ENCODE measurements at places on chromosomes 1 and 21. TPM values are rescaled to one million over a fixed set of nuclear protein-coding genes. Genes with fewer than 3 reads are reported as not detected.

The G0S2 gene
- total RNA-seq: 11.1 TPM

The CLDN17 gene
- not detected for total RNA-seq

The AGT gene
- total RNA-seq: not detected

The JAM2 gene
- 35.9 TPM for total RNA-seq

- no peak for DNase-seq
These were observed 8.4 kb downstream of the FOXE3 start for GRCh38 chr1:47424336-47424982.

DNA sequence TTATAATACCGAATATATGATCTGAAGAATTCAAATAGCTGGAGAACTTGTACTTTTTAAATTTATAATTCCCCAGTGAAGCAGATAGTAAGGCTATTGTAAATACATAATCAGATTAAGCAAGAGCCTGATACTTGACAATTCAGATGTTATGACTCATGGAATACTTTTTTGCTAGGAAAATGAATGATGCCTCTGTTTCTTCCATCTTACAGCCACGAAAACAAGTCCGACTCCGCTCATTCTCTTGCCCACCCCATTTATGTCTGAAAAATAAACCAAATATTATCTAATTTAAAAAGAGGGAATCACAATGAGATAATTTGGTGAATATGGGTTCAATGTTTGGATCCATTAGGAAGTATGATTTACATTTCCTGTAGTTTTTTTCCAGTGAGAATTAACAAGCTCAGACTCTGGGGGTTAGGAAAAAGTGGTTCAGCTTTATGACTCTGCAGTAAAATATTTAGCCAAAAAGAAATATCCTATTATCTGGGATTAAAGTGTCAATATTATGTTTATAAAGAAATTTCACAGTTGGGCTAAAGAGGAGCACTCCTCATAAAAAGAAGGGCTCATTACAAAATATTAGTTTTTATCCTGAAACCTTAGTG lies 50.4 kb upstream of the DAB1 start:
- DNase-seq: no peak

- peak; percentile 69 for DNase-seq
These were observed 91.2 kb upstream of the JUN start for GRCh38 chr1:58874757-58875755.

GRCh38 chr1:201511941-201512539 lies 5.1 kb upstream of the CSRP1 start:
- peak; percentile 76 for DNase-seq

DNA sequence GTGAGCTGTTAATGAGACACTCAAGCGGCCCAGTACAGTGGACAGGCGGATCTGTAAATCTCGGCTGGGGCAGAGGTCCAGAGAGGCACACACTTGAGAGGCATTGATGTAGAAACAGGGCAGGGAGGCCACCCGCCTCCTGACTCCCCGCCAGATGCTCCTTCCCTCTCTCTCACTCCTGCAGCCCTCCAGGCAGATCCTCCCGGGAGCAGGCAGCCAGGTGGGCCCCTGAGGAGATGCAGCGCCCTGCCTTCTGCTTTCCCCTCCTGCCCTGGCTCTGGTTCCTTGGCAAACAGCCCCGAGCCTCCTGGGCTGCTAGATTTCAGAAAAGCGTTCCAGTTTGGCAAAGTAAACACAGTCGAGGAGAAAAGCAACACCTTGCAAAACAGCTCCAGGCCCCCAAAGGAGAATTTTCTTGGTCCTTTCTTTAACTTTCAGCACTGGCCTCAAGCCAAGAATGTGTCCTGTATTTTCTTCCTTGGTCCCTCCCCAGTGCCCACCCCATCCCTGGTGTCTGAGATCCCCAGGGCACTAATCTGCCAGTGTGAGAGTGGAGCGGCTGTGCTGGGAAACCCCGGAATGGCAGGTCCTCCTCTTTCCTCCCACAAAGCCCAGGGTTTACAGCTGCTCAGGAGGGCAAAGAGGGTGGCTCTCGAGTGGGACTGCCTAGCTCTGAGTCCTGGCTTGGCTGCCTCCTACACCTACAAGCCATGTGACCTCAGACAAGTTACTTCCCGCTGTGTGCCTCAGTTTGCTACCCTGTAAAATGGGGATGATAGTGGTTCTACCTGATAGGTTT lies 29.4 kb upstream of the IFNLR1 start:
- peak; percentile 31 for DNase-seq

GRCh38 chr1:111733183-111733991 lies 5.8 kb downstream of the INKA2 start:
- peak; percentile 62 for DNase-seq

GRCh38 chr1:22749919-22750684 lies 39.5 kb downstream of the EPHB2 start:
- peak; percentile 95 for DNase-seq

DNA sequence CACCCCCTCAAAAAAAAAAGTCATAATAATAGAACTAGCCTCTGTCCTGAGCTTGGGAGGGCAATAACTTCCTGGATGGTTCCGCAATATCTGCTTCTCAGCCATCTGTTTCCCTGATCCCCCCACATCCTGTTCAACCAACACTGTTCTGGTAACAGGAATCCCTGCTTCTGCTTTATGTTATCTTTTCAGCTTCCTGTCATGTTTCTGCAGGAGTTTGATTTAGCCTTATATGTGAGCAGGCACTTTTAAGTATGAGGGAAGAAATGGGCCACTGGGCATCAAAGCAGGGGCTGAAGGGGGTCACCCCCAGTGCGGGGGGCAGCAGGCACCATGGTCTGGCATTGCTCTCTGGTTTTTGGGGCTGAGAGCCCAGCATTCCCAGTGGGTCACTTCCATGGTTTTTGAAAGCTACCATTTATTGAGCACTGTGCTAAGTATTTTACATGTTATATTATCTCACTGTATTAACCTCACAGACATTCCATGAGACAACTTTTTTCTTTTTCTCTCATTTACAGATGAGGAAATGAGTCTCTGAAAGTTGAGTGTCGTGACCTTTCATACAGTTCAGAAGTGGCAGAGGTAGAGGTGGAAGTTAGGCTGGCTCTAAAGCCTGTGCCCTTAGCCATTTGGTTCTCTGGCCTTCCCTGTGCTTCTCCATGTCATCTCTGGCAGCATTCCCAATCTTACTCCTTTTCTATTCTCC lies 61.9 kb downstream of the DNTTIP2 start:
- DNase-seq: peak; percentile 97

- peak; percentile 46 for DNase-seq
These were observed 867 bp downstream of the PTGFRN start for GRCh38 chr1:116910379-116911187.
